ENCODE measurements at places on chromosomes 11 and 22.

DNA sequence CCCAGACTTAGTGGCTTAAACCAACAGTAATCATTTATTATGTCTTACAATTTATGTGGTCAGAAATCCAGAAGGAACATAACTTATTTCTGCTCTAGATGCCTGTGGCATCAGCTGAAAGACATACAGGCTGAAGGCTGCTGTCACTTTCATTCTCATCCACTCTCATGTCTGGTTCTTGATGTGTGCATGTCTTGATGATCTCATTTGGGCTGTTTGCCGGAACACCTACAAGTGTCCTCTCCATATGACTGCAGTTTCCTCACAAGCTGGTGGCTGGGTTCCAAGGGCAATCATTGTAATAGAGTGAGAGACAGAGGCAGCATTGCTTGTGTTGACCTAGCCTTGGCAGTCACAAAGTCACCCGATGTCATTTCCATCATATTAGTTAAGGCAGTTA, 1375.9 kb upstream of the RAG2 start:
- no peak for DNase-seq

DNA sequence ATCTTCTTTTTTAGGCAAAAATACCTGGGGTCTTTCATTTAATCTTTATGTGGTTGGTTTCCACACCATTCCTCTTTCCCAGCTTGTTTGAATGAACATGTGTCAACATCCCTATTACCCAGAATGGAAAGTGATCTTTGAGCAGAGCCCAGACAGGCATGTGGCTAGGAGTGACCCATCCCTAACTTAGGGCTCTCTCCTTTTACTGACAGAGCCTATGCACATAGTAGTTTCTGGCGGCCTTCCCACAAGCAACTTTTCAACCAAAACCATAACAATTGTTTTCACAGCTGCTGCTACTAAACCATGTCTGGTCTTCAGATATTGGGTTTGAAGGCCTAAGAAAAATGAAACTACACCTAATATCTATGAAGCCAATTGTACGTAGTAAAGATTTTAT, 107.5 kb downstream of the TENM4 start:
- no peak for DNase-seq

DNA sequence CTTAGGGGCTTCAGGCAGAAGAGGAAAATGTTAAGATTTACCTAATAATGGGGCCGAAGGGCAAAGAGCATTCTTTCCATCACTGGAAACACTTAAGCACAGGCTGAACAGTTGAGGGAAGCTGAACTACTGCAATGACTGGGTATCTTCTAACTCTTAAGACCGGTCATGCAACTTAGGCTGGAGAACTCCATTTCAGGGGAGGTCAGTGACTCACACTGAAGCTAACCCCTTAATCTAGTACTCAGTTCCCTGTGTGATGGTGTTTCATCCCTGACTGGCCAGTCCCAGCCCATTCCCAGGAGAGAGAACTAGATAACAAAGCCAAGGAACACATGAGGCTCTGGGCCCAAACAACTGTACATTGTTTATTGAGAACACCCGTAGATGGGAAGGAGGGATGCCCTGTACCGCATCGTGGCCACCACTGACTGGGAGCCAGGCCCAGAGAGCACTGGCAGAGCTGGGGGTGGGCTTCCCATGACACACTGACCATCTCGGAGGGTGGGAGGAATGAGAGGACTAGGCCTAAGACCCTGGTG, 10.5 kb downstream of the RPL27A start:
- no peak for DNase-seq

DNA sequence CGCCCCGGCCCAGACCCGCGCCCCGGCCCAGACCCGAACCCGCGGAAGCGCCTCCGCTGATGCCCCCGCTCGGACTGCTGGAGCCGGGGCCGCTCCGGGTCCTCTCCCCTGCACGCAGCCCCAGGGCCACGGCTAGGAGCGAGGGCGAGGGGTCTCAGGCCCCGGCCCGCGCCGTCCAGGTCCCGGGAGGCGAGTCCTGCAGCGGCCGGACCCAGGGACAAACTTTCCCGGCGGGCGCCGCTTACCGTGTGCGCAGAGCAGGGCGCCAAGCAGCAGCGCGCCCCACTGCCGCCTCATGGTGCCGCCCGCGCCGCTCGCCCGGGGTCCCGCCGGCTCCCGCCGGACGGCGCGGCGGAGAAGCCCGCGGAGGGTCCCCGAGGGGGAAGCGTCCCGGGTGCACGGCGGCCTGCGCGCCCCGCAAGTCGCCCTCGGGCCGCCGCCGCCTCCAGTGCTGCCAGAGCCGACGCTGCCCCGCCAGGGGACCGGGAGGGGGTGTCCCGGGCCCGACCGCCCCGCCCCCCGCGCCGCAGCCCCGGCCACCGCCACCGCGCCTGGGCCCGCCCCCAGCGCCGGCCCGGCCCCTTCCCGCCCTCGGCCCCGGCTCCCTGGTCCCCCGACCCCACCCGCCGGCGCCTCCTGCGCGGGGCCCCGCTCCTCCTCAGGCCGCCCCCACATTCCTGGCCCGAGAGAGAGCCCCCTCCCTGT, at the start of gene LRP4:
Gene LRP4 (minus strand): TSS at position 468 of the 705 bp plus-strand sequence. CDS start 171 bp downstream, at position 297.
- no peak for DNase-seq

- DNase-seq, result no peak
These were observed 37.9 kb upstream of the LMO1 start for GRCh38 chr11:8301622-8302021.

DNA sequence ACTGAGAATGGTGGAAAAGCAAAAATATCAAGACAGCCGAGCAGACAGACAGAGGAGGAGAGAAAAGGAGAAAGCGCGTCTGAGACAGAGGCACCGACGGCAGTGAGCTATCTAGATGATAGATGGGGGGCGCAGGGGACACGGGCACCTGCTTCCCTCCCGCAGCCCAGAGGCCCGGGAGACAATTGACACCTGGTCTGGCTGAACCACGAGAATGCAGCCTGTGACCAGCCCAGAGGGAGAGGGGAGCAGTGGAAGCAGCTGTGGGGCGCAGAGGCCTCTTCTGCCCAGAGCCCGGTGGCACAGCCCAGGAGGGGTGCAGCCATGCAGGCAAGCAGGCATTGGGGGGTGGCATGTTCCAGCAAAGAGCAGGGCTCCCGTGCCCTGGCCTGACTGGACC, 48.2 kb downstream of the ELFN2 start:
- no peak for DNase-seq

DNA sequence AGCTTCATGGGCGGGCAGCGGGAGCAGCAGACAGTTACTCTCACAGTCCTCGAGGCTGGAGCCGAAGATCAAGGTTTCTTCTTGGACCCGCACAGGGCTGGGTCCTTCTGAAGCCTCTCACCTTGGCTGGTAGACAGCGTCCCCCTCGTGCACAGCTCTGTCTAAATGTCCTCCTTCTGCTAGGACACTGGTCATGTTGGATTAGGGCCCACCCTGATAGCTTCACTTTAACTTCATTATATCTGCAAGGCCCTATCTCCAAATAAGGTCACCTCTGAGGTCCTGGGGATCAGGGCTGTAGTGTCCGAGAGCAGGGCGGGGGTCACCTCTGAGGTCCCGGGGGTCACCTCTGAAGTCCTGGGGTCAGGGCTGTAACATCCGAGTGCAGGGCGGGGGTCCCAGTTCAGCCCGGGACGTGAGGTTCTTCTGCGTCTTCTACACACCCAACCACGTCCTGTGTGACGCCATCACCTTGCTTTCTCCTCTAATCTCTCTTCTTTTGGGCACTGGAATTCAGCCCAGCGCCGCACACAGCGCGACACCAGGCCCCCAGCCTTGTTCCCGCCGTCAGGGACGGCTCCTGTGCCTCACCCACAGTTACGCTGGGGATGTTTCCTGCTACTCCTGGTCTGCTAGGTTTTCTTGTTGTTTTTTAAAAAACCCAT, 34.1 kb upstream of the TOLLIP start:
- DNase-seq, result no peak

GRCh38 chr11:126701520-126701897, 299.1 kb downstream of the KIRREL3 start:
- no peak for DNase-seq

DNA sequence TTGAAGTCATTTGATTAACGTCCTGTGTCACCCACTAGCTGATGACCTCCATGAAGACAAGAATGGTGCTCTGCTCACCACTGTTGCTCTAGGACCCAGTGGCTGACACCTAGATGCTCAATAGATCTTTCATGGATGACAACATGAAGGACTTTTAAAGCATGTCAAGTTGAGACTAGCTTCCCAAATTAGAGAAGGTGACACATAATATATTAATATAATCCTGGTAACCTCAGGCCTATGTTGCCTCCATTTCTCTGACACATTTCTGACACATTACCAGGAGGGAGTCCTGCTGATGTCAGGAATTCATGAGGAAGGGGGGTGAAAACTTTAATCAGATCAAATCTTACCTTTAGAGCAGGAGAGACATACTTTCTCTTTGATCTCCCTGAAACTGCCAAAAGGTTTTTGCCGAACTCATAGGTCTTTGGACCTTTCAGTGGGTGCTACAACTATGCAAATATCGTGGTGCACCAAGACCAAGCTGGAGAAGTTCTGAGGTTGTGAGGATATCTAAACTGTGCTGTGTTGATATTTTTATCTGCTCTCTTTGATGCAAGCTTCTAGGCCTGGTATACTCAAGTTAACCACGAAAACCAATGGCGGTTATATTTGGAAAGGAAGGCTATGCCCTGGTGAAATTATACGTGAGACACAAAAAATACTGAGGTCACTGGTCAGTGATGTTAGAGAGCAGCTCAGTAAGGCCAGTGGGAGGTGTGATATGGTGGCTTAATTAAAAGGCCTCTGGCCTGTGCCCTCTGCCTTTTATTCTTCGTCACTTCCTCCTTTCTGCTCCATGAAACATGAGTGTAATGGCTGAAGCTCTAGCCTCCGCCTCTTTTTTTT, 13.2 kb upstream of the AMPD3 start:
- no peak for DNase-seq

- DNase-seq, result no peak
These were observed 2.8 kb downstream of the KCTD14 start for GRCh38 chr11:78020246-78020645.

DNA sequence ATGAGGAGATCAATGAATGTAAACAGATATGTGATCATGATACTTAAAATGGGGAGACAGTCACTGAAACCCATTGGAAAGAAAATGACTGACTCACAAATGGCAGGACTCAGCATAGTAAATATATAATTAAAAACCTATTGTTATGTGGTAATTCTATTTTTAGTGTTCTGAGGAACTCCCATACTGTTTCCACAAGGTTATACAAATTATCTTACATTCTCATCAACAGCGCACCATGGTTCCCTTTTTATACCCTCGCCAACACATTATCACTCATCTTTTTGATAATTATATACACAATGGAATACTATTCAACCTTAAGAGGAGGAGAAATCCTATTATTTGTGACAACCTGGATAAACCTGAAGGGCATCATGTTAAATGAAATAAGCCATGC, 17.1 kb downstream of the OR5B21 start:
- no peak for DNase-seq

DNA sequence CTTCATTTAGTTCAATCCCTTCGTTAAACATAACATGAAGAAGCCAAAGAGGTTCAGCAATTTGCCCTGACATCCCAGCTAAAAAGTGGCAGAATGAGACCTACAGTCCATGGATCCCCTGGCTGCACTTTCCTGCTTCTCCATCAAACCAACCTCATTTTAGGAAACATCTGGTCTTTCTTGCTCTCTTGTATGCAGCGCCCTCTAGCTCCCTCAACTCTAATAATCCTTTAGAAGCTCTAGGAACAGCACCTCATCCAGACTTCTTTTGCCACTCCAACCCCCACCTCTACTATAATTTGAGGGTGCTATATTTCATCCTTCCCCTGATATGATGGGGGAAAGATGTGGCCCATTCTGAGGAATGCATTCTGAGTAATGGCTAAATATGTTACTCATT, 7.4 kb downstream of the CNTF start:
- peak; percentile 32 for DNase-seq

DNA sequence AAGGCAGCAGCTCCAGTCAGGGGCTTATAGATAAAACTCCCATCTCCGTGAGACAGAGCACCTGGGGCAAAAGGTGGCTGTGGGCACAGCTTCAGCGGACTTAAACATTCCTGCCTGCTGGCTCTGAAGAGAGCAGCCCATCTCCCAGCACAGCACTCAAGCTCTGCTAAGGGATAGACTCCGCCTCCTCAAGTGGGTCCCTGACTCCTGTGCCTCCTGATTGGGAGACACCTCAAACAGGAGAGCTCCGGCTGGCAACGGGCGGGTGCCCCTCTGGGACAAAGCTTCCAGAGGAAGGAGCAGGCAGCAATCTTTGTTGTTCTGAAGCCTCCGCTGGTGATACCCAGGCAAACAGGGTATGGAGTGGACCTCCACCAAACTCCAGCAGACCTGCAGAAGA, 279.4 kb downstream of the LARGE1 start:
- DNase-seq, result no peak

DNA sequence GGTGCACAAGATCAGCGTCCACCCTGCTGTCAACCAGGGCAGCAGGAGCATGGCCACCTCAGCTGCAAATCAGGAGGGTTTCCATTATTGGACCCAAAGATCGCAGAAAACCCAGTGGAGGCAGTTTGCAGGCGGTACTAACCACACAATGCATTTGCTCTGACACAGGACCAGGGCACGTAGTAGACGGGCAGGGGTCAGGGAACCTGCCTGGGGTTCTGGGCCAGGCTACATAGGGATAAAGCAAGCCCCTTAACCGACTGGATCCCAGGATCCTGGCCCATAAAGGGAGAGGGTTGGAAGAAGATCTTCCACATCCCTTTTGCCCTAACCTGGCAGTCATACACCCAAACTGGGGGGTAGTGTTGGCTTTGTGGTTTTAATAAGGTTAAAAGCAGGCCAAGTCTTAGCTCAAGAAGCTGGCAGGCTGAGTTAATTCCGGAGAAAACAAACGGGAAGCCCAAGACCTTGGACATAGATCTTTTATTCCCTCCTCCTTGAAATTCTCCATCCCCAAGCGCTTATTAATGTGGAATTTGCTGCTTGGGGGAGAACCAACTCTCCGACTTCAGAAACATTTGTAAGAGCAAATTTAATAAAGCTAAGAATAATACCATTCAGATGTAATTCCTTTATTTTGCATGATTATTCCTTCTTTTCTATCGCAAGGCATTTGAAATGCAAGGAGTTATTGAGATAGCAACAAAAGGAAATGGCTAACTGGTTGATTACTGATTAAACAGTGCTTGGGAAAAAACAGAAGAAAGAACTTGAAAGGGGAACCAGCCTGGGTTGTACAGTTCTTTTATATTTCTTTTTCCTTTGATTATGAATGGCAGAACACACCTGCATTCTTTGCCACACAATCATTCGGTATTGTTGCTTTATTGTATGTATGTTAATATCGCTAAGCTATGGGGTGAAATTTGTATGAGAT, 6.3 kb upstream of the ARHGAP8 start:
- DNase-seq, result no peak

DNA sequence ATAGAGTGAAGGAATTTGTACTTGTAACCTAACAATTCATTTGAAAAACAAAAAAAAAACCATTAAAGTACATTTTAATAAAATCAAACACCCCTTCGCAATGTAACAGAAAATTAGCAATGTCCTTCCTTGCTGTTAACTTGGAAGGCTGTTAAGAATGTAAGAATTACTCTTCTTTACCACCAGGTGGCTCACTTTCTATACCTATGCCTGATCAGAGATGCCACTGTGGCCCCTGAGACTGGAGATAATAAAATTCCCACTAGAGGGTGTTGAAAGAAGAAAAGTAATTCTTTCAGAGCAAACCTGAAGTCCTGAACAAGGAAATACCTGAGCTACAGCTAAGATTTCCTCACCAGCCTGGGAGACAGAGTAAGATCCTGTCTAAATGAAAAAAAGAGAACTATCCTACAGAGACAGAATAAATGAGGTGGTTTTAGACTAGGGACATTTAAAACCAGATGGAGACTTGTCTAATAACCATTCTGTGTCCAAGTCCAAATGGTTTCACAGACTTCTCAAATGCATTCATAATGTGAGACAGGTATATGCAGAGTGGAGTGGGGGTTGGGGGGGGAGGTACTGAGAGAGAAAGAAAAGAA, 1089.3 kb downstream of the FAM181B start:
- peak; percentile 36 for DNase-seq

GRCh38 chr11:24714601-24715000, 217.7 kb downstream of the LUZP2 start:
- no peak for DNase-seq
